ENCODE measurements at places on chromosomes 12 and 14. TPM values are rescaled to one million over a fixed set of nuclear protein-coding genes. Genes with fewer than 3 reads are reported as not detected.

The CLEC2A gene
- not detected for polyA plus RNA-seq

The KRT83 gene
- not detected for polyA plus RNA-seq

The PTHLH gene
- polyA plus RNA-seq: 29.1 TPM

The PRH2 gene
- polyA plus RNA-seq: not detected

The C12orf54 gene
- polyA plus RNA-seq: not detected

The KRT2 gene
- polyA plus RNA-seq: not detected
